NCI-H2029 treated with DMSO at 0.1 percent for 48 hours (cell line): ENCODE measurements at places on chromosomes 6 and 20.

DNA sequence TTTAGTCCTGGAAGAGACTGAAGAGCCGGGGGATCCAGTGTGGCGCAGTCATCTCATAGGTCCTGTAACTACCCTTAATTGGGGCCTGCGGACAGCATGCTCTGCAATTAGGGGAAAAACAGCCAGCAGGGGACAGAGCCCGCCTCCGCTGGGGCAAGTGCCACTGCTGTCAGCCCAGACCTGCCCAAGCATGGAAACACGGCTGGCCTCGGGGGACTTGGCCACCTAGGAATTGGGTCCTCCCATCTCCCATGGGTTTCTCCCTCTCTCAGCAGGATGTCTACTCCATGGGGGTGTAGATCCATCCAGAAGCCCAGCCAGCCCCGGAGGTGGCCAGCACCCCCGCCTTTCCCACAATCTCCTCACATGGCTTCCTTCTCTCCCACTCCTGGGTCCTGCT, 3.6 kb downstream of the GHRH start:
- DNase-seq: no peak

GRCh38 chr20:48761023-48761785, 66.6 kb downstream of the PREX1 start:
- DNase-seq: no peak

DNA sequence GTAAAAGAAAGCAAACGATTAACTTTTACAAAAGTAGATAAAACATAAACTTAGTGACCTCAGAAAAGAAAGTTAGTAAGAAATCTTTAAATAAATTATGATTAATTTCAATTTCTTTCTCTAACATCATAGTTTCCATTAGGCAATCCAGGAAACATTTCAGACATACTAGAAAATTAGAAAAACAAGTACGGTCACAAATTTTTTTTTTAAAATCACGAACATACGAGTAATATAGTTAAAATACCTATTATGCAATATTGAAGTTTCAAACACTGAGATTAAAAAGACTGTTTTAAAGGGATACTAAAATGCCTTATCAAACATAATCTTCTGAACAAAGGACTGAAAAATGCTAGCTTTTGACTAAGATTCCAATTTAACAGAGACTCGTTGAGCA, 26.2 kb downstream of the NOL7 start:
- no peak for DNase-seq

- DNase-seq: no peak
These were observed 86.5 kb downstream of the BANF2 start for GRCh38 chr20:17786221-17786718.

- DNase-seq: no peak
These were observed 29.7 kb downstream of the MYB start for GRCh38 chr6:135210632-135211305.

DNA sequence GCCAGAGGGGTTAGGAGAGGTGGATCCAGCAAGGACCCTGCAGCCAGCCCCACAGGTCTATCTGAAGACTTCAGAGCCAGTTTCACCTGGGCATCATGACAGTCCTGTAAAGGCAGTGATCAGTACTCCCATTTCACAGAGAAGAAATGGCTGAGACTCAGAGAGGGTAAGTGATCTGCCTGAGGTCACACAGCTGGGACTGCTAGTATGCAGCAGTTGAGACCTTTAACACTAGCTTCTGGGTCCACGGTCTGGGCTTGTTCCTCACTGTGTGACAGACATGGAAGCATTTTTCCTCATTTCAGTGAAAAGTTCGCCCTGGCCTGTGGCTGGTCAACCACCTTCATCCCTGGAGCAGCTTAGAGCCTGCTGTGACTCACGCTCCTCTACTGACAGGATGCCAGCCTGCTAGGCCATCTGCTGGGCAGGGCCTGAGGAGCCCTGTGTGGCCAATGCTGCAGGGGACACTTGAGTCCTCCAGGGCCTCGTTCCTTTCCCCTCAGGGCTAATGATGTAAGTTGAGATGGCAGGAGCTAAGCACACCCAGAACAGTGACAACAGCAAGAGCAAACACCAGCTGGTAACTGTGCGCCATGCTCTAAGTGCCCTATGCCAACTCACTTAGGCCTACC, 192.0 kb downstream of the LRFN2 start:
- DNase-seq: peak; percentile 94

GRCh38 chr20:22430154-22430745, 154.1 kb downstream of the FOXA2 start:
- no peak for DNase-seq

- no peak for DNase-seq
These were observed 37.4 kb downstream of the POU3F2 start for GRCh38 chr6:98871821-98872220.
